Smooth muscle cell of the brain vasculature (primary cell): ENCODE measurements at places on chromosomes 6 and 20.

GRCh38 chr6:150991487-150991886 lies 126.0 kb downstream of the MTHFD1L start:
- DNase-seq: no peak

GRCh38 chr20:32977281-32978008 lies 26.8 kb downstream of the SUN5 start:
- DNase-seq: no peak

DNA sequence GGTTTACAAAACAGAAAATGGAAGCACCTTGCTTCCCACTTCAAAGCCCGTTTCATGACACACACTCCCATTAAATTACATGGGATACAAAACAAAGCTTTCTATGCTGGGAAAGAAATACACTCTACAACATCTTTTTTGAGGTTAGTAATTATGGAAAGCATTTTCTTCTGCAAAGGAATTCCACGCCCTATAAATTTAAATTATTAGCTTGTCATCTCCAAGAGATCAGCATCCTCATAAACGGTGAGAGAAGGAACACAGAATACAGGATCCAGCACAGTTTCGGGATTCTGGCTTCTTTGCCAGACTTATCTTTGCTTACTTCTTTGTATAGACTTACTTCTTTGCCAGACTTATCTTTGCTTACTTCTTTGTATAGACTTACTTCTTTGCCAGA lies 1.3 kb upstream of the SMPDL3A start:
- no peak for DNase-seq

DNA sequence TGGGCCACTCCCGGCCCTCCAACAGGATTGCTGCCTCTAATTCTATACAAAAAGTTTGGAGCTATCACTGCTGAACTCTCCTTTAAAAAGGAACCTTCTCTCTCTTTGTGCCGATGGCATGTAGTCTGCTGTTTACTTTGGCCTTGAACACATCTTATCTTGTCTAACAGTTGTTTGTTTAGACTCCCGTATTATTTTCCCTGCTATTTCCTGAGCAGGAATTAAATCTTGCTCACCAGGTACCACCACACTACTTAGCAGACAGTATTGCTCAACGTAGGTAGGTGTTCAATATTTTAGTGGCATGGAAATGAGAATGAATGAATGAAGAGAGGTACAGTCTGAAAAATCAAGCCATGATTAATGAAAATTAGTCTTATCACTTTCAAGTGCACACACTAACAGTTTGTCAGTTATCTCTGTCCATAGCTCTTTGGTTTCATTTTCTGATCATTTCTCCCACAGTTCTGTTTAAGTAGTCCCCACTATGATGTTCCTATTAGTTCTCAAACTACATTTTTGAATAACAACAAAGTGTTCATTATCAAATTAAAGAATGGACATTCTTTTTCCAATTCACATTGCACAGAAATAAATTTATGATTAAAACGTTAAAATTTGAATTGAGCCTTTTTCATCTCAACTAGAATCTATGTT lies 6.8 kb upstream of the HEY2 start:
- DNase-seq: no peak

GRCh38 chr6:225121-225721 lies 67.1 kb upstream of the DUSP22 start:
- DNase-seq: no peak

DNA sequence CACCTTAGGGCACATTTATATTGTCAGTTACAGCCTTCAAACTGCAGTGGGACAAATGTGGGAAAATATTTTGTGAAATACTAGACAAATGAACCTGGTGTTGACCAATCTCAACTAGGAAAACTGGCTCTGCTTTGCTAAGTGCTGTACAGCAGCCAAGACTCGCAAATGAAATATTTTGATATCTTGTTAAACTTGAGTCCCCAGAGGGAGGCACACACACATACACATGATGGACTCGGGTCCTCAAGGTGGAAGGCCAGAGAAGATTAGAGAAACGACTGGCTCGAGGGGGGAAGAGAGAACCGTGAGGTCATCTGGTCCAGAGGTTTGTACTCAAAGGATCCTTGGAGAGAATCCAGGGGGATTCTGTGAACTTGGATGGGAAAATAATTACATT lies 67.3 kb upstream of the JAG1 start:
- DNase-seq: no peak

DNA sequence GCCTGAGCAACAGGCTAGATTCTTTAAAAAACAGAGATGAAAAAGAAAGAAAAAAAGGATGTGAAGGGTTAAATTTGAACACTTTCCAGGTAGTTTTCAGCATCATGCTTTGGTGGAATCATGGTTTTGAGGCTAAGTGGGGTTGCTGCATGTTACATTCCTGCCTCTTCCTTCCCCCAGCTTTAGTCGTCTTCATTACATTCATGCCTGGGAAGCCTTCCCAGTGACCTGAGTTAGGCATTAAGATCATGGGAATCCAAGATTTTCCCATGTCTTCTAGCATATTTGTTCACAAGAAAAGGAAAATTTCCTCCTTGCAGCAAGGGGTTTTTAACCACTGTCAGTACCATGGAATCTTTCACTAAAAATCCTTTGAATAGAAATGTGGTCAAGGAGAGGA lies 12.0 kb downstream of the TPX2 start:
- DNase-seq: no peak

DNA sequence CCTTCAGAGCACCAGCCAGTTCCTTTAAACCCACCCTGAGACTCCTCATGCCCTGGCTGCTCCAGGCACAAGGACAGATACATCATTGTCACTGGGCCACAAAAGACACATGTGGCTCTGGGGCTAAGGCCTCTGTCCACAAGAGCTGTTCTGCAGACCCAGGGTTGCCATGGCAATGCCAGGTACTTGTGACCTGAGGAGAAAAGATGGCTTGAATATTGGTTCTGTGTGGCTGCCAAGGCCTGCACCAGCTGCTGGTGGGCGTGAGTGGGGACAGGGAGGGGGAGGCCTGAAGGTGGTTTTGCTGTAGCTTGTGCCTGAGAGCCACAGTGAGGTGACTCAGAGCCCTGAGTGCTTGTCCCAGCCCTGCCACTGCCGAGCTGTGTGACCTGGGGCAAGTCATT lies 31.8 kb downstream of the SAYSD1 start:
- no peak for DNase-seq

DNA sequence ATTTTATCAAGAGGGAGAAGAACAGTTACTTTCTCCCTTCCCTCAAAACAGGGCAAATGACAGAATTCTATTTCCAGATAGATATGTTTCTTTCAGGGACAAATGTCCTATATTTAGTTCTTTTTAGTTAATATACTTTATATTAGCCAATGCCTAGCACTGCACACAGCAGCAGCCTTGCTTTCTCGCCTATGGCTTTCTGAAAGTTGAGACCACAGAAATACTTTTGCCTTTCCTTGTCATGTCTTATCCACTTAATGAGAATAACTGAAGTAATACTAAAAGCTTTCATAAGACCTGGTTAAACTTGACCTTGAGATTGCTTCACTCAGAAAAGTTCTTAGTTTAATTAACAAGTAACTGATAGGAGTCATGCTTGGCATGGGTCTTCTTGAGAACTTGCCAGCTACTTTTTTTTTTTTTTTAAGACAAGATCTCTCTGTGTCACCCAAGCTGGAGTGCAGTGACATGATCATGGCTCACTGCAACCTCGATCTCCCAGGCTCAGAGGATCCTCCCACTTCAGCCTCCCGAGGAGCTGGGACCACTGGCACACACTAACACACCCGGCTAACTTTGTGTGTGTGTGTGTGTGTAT lies 159.3 kb downstream of the CDKAL1 start:
- DNase-seq: no peak

DNA sequence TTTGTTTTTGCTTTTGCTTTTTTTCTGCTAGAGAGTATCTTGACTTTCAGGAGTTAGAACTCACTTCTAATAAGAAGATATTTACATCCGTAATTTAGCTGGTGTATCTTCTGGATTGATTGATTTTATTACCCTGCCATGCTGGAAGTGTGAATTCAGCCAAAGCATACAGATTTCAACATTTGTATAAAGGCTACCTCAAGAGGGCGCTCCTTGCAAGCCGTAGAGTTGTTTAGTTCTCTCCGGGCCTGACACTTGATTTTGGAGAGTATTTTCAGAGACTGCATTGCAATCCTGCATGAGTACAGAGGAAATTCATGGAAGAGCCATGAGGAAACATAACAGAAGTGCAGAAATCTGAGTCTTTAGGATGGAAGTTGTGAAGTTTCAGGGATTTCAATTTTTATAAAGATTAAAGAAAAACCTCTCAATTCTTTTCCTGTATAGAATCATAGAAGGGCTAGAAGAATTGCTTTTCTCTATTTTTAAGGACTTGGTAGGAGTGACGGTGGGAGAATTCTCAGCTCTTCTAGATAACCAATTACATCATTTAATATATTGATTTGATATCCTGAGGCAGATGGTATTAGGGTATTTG lies 66.7 kb upstream of the TIAM2 start:
- DNase-seq: peak; percentile 55

DNA sequence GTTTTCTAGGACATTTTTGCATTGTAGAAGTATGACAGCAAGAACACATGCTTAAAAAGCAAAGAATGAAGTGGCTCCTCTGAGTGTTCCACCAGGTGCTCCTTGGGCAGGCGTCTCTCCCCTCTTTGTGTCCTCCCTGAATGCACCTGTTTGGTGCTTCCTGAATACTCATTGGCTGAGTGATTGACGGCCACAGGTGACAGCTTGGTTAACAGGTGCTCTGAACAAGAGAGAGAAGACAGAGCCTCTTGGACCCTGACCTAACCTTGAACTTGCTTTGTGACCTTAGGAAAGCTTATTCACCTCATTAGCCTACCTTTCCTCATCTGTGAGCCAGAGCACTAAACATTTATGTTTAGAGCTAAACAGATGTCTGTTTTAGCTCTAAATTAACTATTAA lies 93.7 kb downstream of the TULP4 start:
- no peak for DNase-seq

DNA sequence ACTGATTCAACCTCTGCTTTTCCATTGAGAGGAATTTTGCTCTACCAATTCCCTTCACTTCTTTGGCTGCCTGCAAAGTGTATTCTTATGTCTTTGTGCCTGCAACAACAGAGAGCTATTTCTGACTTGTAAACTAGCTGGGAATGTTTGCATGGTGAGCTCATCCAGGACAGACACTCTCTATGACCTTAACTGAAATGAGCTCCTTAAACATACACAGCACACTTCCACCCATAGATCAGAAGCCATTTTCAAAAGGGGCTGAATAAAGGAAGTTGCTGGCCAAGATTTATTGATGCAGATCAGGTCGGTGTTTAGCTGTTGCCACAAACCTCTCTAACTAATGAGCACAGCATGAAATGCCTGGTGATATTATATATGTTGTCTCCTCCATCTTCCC lies 377.7 kb downstream of the BTBD9 start:
- DNase-seq: peak; percentile 74

- no peak for DNase-seq
Observed at GRCh38 chr6:113292646-113293422, 564.3 kb upstream of the MARCKS start.

- DNase-seq: no peak
Observed at GRCh38 chr20:21510414-21511384, 3.2 kb downstream of the NKX2-2 start.

- DNase-seq: no peak
Observed at GRCh38 chr6:161261816-161262215, 12.0 kb downstream of the AGPAT4 start.

GRCh38 chr6:118903691-118904090 lies 9.7 kb downstream of the ASF1A start:
- no peak for DNase-seq

- no peak for DNase-seq
Observed at GRCh38 chr6:43997345-43997677, 129.9 kb downstream of the MRPL14 start.

GRCh38 chr20:50565871-50566270 lies 55.7 kb downstream of the PTPN1 start:
- no peak for DNase-seq

- no peak for DNase-seq
Observed at GRCh38 chr20:19969507-19970255, 47.5 kb upstream of the NAA20 start.

DNA sequence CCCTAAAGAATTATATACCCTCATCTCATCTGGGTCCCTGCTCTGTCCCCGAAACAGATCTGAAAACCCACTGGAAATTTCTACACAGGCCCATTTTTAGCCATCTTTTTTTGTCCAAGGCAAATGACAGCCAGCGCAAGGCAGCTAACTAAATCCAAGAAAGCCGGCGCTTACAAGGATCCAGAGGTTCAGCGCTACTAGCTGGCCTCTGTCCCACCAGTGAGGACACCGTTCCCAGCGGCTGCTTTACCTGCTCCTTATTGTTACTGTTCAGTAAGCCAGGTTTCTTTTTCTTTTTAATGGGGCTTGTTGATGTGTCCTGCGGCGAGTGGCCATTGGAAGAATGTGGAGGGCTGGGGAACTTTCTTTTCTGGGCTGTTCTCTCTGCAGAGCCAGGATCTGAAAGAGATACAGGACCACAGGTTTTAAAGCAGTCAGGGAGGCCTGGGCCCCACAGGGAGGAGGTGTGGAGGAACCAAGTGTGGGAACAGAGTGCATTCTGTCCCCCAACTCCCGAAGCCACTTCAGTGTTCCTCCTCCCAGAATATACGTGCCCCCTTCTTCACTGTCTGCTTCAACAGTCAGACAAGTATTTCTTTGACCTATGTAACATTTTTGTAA lies 46.6 kb downstream of the ZMYND8 start:
- DNase-seq: no peak

- no peak for DNase-seq
Observed at GRCh38 chr6:4902363-4902762, 101.5 kb downstream of the RPP40 start.

DNA sequence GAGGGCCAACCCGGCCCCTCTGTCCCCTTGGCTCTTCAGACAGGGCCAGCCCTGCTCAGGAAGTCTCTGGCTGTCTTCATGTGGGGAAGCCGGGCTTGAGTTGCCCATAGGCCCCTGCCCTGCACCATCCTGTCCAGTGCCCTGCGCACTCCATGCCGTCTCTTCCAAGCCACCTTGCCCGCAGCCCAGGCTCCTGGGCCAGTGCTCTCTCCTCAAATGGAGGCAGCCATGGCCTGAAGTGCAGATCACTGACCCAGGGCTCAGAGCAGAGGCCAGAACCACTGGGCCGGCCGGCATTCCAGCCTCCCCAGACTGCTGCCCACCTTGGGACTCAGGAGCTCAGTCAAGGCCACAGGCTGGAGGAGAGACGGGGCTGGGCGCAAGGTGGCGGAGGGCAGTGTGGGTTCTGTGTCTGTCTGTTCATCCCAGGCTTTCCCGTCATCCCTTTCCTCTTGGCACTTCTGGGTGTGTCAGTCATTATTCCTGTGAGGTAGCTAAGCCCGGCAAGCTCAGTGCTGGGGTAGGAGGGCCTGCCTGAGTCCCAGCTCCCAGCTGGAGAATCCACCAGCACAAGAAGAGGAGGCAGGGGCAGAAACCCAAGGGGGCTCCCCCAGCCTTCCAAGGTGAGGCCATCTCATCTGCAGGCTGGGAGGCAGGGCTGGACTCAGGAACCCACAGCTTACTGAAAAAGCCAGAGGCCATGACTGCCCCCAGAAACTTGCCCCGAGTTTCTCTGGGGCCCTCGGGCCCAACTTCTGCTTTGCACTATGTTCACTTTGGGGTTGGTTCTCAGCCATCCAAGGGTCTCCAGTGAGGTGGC lies 22.4 kb downstream of the SDCBP2 start:
- DNase-seq: no peak

GRCh38 chr6:82818727-82819126 lies 246.9 kb downstream of the UBE3D start:
- peak; percentile 47 for DNase-seq

- DNase-seq: no peak
Observed at GRCh38 chr20:2463616-2464365, 6.8 kb downstream of the SNRPB start.

GRCh38 chr6:13527671-13528056 lies 40.3 kb upstream of the GFOD1 start:
- DNase-seq: no peak

- DNase-seq: no peak
Observed at GRCh38 chr6:55937951-55938690, 62.7 kb upstream of the BMP5 start.

GRCh38 chr20:31522731-31523130 lies 8.5 kb downstream of the HM13 start:
- DNase-seq: no peak
